ENCODE measurements at places on chromosomes 4 and X.

GRCh38 chr4:13627606-13628311 is at the start of gene BOD1L1:
TSS of gene BOD1L1 (minus strand) at chr4:13627725. CDS start at chr4:13627587, 138 bp downstream.
- peak; percentile 92 for DNase-seq

GRCh38 chrX:44494357-44494756 is 48.3 kb downstream of the FUNDC1 start:
- DNase-seq: peak; percentile 67

GRCh38 chrX:43612400-43612799 is 43.7 kb upstream of the MAOA start:
- DNase-seq: no peak

- no peak for DNase-seq
Measured at GRCh38 chr4:94516999-94517398, 65.3 kb downstream of the PDLIM5 start.

GRCh38 chr4:3121110-3121509 is 46.6 kb downstream of the HTT start:
- DNase-seq: no peak
